ENCODE measurements at places on chromosomes 16 and 17. TPM values are rescaled to one million over a fixed set of nuclear protein-coding genes. Genes with fewer than 3 reads are reported as not detected.

C16orf89 gene
- 1.6 TPM for total RNA-seq

OR1F1 gene
- total RNA-seq: not detected

ZSCAN10 gene
- total RNA-seq: not detected

GNG13 gene
- total RNA-seq: not detected

ASPHD1 gene
- total RNA-seq: 1.5 TPM

HAS3 gene
- total RNA-seq: 0.81 TPM

KRT23 gene
- not detected for total RNA-seq

TEKT1 gene
- total RNA-seq: not detected

IL34 gene
- total RNA-seq: 3.4 TPM

CD300E gene
- not detected for total RNA-seq

DNA sequence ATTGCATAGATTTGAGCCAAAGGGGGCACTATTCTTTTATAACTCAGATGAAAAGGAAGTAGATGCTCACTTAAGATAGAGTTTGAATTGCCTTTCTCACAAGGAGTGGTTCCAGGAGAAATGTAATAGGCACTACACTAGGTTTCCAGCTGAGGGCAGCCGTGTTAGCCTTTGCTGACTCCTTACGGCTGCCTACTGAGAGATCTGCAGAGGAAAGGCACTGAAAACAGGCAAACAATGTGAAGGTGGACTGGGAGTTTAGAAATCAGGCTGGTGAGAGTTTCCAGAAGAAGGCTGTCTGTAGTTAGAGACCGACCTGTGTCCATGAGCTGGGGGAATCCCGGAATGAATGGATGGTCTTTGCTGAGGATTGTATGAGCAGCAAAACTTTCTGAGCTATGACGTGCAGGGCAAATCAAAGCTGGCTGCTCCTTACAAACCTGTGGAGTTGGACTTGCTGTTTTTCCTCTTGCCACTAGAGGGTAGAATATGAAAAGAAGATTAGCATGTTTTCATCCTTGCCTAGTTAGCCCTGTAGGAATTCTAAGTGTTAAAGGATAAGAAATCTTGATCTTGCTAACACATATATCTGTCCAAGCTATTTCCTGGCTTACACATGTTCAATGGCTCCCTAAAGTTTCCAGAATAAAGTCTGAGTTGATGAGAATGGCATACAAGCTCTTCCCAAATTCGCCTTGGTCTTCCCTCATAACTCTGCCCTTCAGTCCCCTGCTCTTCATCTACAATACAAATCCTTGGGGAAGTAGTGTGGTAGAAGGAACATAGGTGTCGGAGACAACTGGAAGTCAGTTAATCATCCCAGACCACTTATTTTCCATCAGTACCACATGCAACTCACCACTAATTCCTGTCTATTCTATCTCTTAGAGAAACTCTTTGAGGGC, 20.1 kb upstream of the TAOK1 start:
- peak; percentile 89 for DNase-seq

DNA sequence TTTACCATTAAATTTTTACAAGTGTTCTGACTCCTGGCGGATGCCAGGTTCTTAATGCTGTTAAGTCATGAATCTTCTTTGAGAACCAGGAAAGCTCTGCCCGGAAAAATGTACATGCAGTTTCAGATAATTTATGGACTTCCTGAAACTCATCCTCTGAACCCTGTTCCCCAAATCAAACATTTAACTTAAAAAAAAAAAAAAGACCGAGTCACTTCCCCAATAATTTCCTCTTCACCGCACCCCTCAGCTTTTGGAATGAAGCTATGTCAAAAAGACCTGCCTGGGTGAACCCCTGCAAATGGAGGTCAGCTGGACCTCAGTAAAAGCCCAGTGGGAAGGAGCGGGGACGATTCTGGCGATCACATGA, 15.0 kb downstream of the ZNF232 start:
- DNase-seq: no peak

DNA sequence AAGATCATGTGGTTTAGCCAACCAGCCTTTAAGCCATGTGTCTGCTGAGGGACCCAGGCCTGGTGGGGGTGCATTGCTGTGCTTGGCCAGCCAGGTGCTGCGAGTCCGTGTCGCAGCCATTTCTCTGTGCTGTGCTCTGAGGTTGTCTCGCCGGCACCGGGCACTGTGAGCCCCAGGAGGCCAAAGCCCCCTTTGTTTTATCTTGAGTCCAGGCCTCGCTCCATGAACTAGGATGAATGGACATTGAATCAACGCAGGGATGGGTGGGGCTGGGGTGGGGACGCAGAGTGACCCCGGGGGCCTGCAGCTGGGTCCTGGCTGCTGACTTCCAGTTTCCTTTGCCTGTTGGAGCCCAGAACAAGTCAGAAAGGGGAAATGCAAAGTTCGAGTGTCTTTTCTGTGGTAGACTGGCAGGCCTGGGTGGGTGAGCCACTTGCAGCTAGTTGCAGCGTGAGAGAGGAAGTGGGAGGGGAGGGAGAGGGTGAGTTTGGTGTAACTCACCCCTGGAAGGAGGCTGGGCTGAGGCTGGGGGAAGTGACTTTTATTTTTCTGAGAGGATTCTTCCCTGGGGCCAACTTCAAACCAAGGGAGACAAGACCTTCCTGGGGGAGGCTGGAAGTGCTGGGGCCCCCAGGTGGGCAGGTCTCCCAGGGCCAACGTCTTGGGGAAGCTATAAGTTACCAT, 324.7 kb downstream of the SEC14L1 start:
- DNase-seq: peak; percentile 73

- peak; percentile 70 for DNase-seq
Observed at GRCh38 chr16:27374804-27375425, 27.1 kb upstream of the IL21R start.

- DNase-seq: no peak
Observed at GRCh38 chr17:59433586-59433985, 102.1 kb downstream of the YPEL2 start.

GRCh38 chr16:86232496-86232895, 277.8 kb upstream of the FOXF1 start:
- no peak for DNase-seq

DNA sequence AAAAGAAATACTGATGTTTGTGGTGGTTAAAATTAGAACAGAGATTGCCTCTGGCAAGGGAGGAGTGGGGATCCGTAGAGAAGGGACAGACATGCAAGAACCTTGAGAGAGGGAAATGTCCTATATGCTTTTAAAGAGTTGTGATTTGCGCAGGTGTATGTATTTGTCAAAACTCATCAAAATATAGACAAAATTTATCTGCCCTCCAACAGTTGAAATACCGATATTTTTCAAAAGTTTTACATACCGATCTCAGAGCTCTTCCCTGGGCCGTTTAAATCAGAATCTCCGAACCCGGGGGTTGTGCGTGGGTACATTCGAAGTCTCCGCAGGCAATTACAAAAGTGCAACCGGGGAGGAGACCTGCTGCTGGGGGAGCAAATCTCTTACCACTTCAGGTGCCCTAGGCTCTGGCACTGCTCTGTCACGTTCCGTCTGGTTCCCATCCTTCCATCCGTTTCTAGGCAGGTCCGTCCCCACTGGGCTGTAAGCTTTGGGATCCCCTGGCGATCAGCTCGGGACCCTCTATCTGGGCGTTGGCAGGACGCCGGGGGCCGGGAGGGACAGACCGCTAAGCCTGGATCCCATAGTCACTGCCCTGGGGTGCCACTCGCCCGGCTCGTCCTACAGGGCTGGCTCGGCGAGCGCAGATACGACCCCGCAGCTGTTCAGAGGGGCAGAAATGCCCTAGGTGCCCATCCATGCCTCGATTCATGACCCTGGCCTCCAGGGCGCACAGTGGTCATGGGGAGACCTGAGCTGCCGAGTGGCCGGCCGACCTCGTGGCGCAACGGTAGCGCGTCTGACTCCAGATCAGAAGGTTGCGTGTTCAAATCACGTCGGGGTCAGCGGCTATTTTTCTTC, 4.2 kb downstream of the BORCS6 start:
- DNase-seq: peak; percentile 70

DNA sequence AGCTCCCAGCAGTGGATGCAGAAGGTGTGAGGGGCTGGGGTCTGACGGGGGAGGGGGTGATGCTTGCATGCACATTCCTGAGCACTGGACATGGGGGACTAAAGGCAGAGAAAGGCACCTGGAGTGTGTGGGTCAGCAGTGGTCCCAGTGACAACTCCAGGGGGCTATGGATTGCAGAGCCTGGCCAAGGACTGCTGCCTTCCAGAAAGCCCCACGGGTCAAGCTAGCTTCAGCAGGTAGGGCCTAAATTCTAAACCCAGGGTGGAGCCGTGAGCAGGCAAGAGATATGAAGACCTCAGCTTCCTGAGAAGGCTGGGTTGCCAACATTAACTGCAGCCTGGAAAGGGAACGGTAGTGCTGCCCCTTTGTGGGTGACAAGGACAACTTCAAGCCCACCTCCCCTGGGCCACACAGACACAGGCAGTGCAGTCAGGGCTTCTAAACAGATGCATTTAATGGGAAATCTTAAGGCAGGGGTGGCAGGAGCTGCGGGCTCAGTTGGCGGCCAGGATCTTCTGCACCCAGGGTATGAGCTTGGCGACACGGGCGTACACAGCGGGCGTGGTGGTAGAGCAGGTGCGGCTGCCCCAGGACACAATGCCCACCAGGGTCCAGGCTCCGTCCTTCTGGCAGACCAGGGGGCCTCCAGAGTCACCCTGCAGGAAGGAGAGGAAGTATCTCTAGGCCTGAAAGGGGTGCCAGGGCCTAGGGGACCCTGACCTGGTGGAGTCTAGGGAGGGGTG, 3.1 kb downstream of the CTRB2 start:
- DNase-seq: no peak

DNA sequence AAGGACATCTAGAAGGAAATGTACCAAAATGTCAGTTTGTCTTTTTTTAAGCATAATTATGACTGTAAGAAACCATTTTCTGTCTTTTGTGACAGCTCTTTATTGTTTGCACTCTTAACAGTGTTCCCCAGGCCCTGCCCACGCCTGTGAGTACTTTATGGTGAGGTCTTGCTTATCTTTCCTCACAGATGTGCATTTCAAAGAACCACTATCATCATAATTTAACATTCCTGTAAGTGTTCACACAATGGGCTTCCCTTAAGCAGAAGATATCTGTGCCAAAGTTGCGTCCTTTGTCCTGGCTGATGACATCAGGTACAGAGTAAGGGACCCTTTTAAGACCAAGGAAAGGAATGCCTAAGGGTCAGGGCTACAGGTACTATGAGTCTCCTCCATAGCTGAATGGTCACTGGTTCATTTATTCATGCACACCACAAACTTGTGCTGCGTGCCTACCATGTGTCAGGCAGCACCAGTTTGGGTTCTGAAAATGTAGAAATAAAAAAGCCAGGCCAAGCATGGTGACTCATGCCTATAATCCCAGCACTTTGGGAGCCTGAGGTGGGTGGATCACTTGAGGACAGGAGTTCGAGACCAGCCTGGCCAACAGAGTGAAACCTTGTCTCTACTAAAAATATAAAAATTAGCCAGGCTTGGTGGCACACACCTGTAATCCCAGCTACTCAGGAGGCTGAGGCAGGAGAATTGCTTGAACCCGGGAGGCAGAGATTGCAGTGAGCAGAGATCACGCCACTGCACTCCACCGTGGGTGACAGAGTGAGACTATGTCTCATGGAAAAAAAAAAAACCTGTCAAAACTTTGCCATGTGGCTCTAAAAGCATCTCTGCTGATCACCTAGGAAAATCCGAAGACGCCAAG, 55.4 kb upstream of the NLK start:
- DNase-seq: peak; percentile 27

DNA sequence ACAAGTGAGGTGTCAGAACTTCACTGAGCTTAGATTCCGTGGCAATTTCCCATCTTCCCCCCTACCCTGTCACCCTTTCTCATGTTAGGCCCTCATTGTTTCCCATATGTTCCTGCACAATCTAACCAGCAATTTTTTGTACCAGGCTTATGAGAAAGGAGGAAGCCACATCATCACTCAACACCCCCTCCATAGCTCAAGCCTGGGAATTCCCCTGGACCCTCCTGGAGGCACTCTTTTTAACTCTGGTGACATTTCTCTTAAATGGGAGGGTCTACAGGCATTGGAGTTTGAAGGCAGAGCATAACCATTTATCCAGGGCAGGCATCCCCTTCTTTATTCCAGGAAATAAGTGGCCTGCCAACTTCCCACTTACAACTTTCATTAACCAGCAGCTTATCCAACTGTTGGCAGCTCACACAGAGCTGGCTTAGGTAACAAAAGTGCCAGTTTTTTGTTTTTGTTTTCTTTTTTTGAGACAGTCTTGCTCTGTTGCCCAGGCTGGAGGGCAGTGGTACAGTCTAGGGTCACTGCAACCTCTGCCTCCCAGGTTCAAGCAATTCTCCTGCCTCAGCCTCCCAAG, 10.4 kb upstream of the GLG1 start:
- DNase-seq: no peak

DNA sequence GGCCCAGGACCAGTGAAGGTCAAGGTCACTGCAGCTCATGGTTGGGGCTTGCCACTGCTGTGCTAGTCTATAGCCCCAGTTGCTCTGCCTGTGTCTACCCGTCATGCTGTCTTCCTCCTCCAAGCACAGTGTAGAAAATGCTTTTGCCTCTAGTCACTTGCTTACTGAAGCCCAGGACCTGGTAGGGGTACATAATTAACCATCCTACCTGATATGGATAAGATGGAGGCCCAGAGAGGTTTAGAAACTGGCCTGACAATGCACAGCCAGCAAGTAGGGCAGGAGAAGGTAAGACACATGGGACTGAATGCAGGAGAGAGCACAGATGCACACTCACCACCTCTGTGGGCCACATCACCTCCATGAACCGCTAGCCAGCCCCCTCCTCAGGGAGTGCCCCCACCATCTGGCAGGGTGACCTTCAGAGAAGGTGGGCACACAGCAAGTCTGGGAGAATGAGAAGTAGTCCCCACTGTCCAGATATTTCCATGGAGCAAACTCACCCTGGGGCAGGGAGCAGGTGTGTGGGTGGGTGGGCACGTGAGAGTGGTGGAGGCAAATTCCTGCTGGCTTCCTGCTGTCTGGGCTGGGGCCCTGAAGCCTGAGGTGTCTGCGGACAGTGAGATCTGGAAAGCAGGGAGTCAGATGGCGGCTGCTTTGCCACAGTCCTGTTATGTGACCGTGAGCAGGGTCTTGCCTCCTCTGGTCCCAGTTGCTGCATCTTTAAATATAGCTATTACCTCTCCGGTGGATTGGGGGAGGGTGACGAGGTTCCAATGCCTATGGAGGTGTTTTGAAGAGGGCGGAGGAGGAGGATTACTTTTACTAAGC, 1.0 kb downstream of the CX3CL1 start:
- DNase-seq: no peak

GRCh38 chr17:17570140-17570797, 21.2 kb downstream of the PEMT start:
- peak; percentile 40 for DNase-seq

DNA sequence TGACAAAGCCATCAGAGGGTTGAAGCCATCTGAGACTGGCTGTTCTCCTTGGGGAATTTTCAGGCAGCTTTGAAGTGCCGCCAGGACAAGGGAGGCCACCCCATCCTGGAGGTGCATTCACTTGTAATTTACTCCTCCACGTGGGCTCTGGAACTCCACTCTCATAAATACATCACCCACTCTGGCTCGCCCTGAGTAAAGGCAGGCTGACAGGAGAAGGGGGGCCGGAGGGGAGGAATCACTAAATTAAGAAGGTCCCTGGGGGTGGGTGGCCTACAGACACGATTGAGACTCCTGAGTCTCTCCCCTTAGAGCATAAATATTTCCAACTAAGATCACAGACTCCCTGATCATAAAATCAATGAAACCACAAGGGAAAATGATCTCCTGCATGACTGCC, 56.3 kb upstream of the HNF1B start:
- no peak for DNase-seq

- no peak for DNase-seq
Observed at GRCh38 chr17:65885541-65886312, 306.2 kb downstream of the CEP112 start.

Measured in fibroblast of the aortic adventitia (primary cell).